GM12864 (cell line): ENCODE measurements at places on chromosomes 1 and 21.

DNA sequence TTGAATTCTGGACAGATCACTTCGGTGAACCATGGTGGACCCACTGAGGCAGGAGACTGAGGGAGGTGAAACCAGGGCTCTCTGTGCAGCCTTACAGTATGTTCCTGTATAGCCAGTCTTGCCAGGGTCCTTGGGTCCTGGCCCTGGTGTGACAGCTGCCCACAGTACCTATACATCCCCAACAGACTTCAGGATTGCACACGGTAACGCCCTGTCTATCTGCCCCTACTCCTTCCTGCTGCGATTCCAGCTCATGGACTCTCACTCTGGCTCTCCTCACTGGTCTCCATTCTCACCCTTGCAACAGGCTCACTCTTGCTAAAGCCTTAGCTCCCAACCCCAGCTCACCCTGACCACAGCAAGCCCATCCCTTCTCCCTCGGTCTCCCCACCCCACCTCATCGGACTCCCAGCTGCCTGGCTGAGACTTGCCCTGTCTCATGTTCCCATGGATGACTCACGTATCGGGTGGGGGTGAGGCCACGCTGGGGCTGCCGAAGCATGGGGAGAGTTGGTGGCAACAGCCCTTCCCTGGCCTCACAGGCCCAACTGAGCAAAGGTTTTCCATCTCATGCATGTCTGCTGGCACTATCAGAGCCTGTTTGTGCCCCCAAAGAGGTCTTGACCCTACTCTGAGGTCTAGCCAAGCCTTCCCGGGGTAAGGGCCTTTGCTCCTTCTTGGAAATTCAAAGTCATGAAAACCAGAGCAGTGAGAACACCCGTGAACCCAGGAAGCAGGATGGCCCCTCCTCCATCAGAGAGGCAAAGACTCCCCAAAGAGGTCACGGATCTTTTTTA, 7.1 kb downstream of the PHLDA3 start:
- DNase-seq, result no peak

DNA sequence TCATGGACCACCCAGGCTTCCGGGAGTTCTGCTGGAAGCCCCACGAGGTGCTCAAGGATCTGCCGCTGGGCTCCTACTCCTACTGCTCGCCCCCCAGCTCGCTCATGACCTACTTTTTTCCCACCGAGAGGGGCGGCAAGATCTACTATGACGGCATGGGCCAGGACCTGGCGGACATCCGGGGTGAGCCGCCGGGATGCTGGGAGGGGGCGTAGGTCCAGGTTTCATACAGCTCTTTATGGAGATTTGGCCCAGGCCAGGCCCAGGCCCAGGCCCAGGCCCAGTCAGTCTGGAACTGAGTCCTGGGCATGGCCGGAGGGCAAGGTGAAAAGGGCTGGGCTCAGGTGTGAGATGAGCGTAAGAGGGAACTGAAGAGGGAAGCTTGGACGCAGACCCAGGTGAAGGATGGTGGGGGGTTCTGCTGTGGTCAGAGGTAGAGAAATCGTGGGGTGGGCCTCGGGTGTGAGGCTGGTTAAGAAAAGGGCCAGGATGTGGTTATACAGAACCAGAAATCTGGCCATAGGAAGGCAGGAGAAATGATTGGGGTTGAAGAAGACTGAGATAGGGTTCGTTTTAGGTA, 23.0 kb downstream of the DISP3 start:
- DNase-seq, result no peak

GRCh38 chr1:207314816-207315215, 6.7 kb upstream of the CD55 start:
- no peak for DNase-seq

GRCh38 chr1:27519331-27520258, 29.6 kb upstream of the WASF2 start:
- no peak for DNase-seq

GRCh38 chr1:158140764-158141192, 39.9 kb upstream of the CD1D start:
- no peak for DNase-seq

- DNase-seq, result no peak
Observed at GRCh38 chr1:76298399-76298798, 223.9 kb downstream of the ST6GALNAC3 start.
